M059J (cell line): ENCODE measurements at places on chromosomes 1 and 21. TPM values are rescaled to one million over a fixed set of nuclear protein-coding genes. Genes with fewer than 3 reads are reported as not detected.

Gene NBPF6
- not detected in 2 replicates for total RNA-seq

Gene CD5L
- total RNA-seq: 0.10 TPM in 1 of 2 replicates, not detected in the other

Gene LYPD8
- total RNA-seq: 0.84 and 3.8 TPM in 2 replicates

Gene AMY1B
- not detected in 2 replicates for total RNA-seq

Gene OR2AK2
- total RNA-seq: not detected in 2 replicates

Gene C1orf94
- total RNA-seq: 3.7 and 4.0 TPM in 2 replicates

Gene RNU1-4
- not detected in 2 replicates for total RNA-seq

Gene UBE4B
- total RNA-seq: 24.4 and 27.2 TPM in 2 replicates

Gene SMIM1
- not detected in 2 replicates for total RNA-seq

Gene FRRS1
- 12.8 and 14.7 TPM in 2 replicates for total RNA-seq

Gene FCRL1
- not detected in 2 replicates for total RNA-seq

Gene GUCA2B
- total RNA-seq: not detected in 2 replicates

Gene LRRC8C
- total RNA-seq: 4.8 and 6.1 TPM in 2 replicates

Gene LHX8
- 1.5 and 1.6 TPM in 2 replicates for total RNA-seq

Gene CR1
- total RNA-seq: not detected in 2 replicates
